ENCODE measurements at places on chromosomes 6 and 20. TPM values are rescaled to one million over a fixed set of nuclear protein-coding genes. Genes with fewer than 3 reads are reported as not detected.
A peak's percentile ranks its signal among the peaks of the same experiment; 100 is the strongest.

The SDC4 gene
- 76.3 TPM for total RNA-seq

DNA sequence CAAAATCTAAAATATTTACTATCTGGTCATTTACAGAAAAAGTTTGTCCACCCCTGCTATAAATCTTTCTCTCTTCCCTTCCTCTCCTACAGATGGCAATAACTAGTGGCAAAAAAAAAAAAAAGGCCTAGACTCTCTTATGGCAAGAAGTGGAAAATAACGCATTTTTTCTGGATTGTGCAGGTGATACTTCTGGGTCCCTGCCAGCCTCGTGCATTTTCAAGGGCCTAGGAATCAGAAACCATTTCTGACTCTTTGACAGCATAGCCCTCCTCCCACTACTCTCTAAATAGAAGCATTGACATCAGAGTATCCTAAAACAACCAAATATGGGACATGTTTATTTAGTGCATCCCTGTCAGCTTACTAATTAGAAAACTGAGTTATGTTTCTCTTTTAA, 251.0 kb downstream of the KHDC1L start:
- no peaks in the 10 kb centered on the region for H3K36me3 ChIP-seq
- DNase-seq, result no peak
- no peaks in the 10 kb centered on the region for H3K27me3 ChIP-seq
- H3K4me1 ChIP-seq, result no peaks in the 10 kb centered on the region
- no peak overlapping the region for H3K27ac ChIP-seq
- no peak overlapping the region for H3K4me3 ChIP-seq

GRCh38 chr6:41288030-41288753, 1.7 kb upstream of the TREM1 start:
- peaks cover 4% of the 10 kb centered on the region for H3K27me3 ChIP-seq
- H3K27ac ChIP-seq, result no peak overlapping the region
- H3K4me1 ChIP-seq, result no peaks in the 10 kb centered on the region
- no peak overlapping the region for H3K4me3 ChIP-seq

The DEFB132 gene
- total RNA-seq, result not detected

DNA sequence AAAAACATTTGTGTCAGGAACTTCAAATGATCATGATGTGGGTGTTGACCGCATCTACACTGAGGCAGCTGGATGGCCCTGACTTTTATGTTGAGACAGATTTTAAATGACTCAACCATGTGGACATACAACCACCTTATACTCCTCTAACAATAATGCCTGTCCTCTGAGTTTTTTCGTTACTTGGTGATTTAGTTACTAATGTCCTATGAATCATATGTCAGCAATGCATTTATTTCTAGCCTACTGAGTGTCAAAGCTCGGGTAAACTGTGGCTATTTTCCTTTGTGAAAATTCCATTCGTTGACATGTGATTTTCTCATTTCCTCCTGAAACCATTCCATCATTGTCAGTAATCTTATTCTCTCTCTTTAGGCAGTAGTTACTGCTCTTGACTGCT, 38.9 kb upstream of the NKX2-4 start:
- no peaks in the 10 kb centered on the region for H3K36me3 ChIP-seq
- no peaks in the 10 kb centered on the region for H3K4me1 ChIP-seq

The SERAC1 gene
- 15.3 TPM for total RNA-seq

DNA sequence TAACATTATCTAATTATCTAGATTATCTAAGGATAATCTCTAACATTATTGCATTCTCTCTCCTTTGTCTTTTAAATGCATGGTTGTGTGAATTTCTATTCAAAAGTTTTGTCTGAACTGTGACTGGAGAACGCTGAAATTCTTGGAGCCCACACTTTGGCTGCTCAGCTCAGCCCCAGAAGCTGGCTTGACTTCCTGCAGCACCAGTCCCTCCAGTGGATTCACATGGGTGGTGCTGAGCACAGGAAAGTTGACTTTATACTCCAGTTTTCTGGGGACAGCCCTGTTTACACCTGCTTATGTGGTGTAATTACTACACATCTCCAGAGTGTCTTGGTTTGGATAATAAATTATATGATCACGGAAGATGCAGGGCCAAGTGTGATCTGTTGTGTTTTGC, 255.1 kb upstream of the NOX3 start:
- H3K4me3 ChIP-seq, result no peak overlapping the region
- H3K36me3 ChIP-seq, result no peaks in the 10 kb centered on the region

DNA sequence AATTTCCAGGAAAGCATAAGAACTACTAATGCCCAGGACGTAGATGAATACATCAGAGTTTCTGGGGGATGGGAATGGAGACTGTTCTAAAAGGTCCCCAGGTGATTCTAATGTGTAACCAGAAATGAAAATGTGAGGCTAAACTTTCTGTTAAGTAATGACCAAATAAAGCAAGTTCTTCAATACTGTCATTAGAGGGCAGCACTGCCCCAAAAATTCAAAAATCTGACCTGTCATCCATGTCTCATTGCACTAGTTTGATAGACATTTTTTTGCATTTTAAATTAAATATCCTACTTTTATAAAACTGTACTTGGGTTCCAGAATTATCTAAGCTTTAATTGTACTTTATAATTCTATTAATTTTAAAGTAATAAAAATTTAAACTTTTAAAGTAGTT, 94.9 kb downstream of the RFX6 start:
- H3K27ac ChIP-seq, result no peak overlapping the region
- DNase-seq, result peak; percentile 17
- H3K4me3 ChIP-seq, result no peak overlapping the region
- H3K4me1 ChIP-seq, result no peaks in the 10 kb centered on the region
- no peaks in the 10 kb centered on the region for H3K36me3 ChIP-seq
- no peaks in the 10 kb centered on the region for H3K27me3 ChIP-seq

DNA sequence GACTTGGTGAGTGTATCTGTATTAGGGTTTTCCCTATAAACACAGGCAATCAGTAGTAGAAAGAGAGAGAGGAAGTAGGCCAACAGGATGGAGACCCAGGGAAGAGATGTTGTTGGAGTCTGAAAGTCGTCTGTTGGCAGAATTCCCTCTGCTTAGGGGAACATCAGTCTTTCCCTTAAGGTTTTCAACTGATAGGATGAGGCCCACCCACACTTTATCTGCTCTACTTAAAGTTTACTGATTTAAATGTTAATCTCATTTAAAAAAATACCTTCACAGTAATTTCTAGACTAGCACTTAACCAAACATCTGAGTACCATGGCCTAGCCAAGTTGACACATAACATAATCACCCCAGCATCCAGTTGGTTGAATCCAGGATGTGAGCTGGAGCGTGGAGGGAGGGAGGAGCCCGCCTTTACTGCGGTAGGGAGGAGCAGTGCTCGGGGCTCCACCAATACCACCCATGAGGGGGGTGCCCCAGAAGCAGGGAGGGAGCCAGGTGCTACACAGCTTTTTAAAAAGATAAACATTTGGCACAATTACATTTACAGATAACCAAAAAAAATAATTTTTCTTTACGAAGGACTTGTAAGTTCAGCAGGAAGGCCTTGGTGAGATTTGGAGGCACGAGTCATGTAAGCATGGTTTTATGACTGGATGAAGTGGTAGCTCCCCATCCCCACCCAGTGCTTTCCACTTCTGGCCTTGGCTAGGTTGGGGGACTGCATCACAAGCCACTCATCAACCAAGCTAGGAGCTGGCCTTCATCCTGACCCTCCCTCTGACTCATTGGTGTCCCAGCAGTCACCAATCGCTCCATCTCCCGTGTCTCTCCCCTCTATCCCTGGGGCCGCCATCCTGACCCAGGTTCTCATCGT, 18.4 kb upstream of the SNX9 start:
- no peak overlapping the region for H3K27ac ChIP-seq
- no peaks in the 10 kb centered on the region for H3K27me3 ChIP-seq
- H3K4me3 ChIP-seq, result no peak overlapping the region

DNA sequence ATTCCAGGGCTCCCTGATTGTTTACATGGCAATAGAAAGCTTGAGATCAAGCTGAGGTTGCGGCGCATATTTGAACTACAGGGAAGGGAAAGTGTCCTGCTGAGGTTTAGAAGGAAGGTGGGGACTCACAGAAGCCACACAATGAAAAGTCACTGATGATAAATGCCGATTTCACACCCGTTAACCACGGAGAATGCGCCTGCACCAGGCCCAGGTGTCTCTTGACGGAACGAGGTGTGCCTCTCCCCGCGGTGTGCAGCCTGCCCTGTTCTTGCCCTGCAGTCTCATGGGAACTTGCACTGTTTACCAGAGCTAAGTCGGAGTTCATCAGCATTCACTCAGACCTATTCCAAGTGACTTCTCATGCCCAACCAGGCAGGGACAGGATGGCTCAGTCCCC, 90.3 kb downstream of the LY86 start:
- H3K27me3 ChIP-seq, result no peaks in the 10 kb centered on the region
- no peaks in the 10 kb centered on the region for H3K36me3 ChIP-seq
- no peak overlapping the region for H3K4me3 ChIP-seq
- H3K27ac ChIP-seq, result peak overlapping the region; percentile 6
- DNase-seq, result no peak

DNA sequence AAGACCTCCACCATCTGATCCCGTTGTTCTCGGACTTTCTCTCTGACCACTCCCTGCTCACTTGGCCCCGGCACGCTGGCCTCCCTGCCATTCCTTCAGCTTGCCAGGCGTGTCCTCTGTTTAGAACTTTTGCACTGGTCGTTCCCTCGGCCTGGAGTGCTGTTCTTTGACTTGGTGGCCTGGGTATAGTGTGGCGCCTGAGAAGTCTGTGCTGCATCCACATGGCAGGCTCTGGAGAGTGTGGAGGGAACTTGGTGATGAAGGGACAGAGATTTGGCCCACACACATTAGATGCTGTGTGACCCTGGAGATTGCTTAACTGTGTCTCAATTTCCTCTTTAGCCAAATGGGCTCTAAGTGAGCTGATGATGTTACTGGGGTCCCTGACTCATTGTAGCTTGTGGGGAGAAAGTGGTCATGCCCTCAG, 13.0 kb upstream of the TGM2 start:
- peaks cover 4% of the 10 kb centered on the region for H3K27me3 ChIP-seq
- no peak for DNase-seq
- H3K27ac ChIP-seq, result no peak overlapping the region

The EYS gene
- total RNA-seq, result not detected

The C6orf15 gene
- not detected for total RNA-seq

- H3K27ac ChIP-seq, result no peak overlapping the region
- no peaks in the 10 kb centered on the region for H3K36me3 ChIP-seq
- no peaks in the 10 kb centered on the region for H3K4me1 ChIP-seq
- DNase-seq, result no peak
These were observed 39.0 kb downstream of the MYT1 start for GRCh38 chr20:64203037-64203777.

DNA sequence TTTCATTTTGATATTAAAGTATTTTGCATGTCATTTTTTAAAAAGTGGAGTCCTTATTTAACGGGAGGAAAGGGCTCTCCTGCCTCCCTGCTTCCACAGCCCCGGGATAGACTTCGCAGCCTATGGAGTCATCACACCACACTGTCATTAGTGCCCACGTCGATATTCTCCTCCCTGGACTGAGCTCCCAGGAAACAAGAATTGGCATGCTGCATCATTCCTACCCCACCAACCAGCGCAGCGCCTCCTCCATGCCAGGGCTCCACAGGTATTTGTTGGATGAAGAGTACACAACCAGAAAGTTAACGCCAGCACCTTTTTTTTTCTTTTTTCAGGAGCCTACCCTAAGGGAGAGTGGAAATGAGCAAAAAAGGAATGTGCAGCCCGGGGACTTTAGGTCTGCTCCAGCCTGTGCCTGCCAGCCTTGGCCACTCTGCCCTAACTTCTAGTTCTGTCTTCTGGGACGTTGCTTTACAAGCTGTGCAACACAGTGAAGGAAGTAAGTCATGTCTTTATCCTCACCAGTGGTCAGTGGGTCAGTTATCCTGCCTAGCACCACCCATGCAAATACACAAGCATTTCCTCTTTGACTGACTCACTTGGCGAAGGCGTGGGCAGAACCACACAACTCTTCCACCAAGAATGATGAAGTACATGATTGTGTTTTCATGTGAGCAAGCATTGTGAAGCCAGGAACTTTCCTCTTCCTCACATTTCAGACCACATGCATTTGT, 180.7 kb upstream of the UST start:
- H3K36me3 ChIP-seq, result no peaks in the 10 kb centered on the region
- H3K4me1 ChIP-seq, result no peaks in the 10 kb centered on the region
- H3K4me3 ChIP-seq, result no peak overlapping the region

The ANGPT4 gene
- total RNA-seq, result not detected

DNA sequence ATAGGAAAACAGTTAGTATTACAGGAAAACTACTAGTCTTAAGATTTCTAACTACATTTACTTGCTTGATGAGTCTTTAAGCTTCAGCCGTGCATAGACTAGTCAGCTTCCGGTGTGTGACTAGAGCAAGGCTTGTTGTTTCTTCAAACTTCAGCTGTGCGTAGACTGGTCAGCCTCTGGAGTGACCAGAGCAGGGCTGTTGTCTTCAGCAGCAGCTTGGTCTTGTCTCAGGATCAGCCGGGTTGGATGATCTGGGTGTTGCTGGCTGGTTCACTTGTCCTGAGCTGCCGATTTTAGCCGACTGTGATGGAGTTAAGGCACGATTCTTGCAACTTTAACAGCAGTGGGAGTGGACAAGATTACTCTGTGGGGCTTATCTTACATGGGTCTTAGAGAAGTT, 44.7 kb downstream of the HLA-C start:
- H3K4me1 ChIP-seq, result no peaks in the 10 kb centered on the region
- H3K27me3 ChIP-seq, result no peaks in the 10 kb centered on the region
- DNase-seq, result no peak
- H3K27ac ChIP-seq, result no peak overlapping the region
- H3K36me3 ChIP-seq, result no peaks in the 10 kb centered on the region
- H3K4me3 ChIP-seq, result no peak overlapping the region

DNA sequence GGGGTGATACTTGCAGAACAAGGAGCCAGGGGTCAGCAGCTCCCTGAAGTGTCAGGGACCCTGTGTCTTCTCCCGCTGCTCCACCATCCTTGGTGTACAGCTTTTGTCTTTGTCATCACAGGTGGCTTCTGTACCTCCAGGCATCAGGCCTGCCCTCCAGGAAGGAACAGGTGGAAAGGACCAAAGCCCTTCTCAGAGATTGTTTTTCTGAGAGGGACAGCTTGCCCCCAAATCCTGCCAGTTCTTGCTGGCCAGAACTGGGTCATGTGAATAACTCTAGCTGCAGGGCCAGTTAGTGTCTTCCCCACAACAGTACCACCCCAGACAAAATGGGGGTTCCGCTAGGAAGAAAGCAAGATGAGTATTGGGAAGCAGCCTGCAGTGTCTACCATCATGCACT, 31.4 kb downstream of the SNPH start:
- no peaks in the 10 kb centered on the region for H3K36me3 ChIP-seq
- no peaks in the 10 kb centered on the region for H3K27me3 ChIP-seq
- H3K4me3 ChIP-seq, result no peak overlapping the region

DNA sequence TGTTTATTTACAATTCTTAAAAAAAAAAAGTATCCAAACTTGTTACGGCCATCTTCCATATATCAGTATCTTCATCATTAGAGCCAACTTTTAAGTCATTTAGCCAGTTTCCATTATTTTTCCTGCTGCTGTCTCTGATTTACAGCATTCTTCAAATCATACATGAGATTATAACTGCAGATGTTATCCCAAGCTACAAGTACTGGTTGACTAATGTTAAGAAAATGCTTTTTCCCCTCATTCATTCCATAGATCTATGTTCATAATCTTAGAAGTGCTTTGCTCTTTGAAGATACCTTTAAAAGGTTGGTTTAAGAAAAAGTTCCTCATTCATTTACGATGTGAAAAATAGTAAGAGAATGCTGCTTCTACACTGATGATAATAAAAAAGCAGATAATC, 158.7 kb downstream of the RNGTT start:
- no peak overlapping the region for H3K27ac ChIP-seq
- no peaks in the 10 kb centered on the region for H3K4me1 ChIP-seq
- H3K27me3 ChIP-seq, result no peaks in the 10 kb centered on the region
- H3K4me3 ChIP-seq, result no peak overlapping the region
- DNase-seq, result no peak
